Caki2 (cell line): ENCODE measurements at places on chromosomes 2 and 18. TPM values are rescaled to one million over a fixed set of nuclear protein-coding genes. Genes with fewer than 3 reads are reported as not detected.

The DIPK1C gene
- total RNA-seq, result not detected in 2 replicates

DNA sequence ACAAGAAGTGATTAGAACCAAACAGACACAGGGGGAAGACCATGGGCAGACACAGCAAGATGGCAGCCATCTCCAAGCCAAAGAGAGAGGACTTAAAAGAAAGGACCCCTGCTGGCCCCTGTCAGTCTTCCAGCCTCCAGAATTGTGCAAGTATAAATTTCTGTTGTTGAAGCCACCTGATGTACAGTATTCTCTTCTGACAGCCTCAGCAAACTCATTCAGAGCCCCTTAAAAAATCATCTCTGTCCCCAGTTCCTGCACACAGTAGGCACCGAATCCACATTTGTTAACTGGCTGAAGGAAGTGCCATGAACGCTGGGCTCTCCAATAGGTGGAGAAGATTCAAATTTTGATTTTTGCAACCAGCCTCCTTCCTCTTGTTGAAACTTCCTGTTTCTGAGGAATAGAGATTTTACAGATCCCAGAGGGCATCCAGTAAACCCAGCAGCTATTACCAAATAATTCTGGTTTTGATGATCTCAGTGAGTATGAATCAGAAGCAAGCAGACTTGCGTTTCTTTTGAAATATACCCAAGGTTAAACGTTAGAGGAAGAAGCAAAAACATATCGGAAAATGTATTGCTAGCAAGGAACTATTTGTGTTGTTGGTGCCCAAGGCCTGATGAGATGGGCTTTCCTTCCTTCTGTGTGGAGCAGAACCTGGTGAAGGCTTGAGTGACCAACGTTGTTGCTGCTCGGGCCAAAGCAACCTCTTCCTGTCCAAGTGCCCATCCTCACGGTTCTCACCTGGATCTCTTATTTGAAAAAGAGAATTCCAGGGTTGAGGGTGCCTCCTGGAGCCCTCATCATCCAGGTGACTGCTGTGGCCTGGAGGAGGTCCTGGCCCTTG, 47.7 kb upstream of the PLB1 start:
- DNase-seq, result no peak

GRCh38 chr18:24601585-24601984, 141.1 kb downstream of the HRH4 start:
- no peak for DNase-seq

DNA sequence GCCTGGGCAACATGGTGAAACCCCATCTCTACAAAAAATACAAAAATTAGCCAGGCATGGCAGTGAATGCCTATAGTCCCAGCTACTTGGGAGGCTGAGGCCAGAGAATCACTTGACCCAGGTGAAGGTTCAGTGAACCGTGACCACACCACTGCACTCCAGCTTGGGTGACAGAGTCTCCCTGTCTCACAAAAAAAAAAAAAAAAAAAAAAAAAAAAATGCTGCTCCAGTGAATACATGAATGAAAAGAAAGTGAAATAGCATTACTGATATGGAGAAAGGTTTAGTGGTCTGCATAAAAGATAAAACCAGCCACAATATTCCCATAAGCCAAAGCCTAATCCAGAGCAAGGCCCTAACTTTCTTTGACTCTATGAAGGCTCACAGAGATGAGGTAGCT, 44.5 kb downstream of the METTL8 start:
- peak; percentile 49 for DNase-seq

DNA sequence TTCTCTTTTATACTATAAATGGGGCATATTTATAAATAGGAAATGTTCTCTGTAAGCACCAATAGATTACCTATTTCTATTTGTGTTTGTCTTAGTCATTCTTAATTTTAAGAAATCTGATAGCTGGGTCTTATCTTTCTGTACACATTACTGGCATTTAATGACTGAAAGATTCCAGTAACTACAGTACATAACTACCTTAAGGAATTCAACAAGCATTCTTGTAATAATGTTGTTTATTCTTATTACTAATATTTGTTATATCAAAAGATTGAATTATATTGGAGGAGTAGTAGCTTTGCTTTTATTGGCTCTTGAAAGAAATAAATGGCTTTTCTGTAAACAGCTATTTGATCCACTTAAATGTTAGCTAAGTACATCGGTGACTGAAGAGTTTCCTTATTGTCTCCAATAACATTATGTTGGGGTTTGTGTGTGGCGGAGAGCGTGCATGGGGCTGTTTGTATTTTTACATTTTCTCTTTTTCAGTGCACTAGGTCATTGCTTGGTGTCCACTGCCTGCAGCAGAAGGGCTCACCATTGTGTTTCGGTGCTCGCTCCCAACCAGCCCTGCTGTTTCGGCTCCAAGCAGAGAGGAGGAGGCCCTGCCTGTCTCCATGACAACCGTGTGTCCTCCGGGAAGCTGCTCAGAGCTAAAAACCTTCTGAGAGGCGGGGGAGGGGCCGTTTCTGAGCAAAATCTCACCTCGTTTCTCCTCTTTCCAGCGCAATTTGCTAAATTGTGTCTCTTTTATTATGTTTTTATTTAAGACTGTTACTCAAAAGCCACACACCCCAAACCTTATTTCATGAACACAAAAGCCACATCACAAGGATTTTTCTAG, 112.5 kb upstream of the SLC38A11 start:
- DNase-seq, result no peak

DNA sequence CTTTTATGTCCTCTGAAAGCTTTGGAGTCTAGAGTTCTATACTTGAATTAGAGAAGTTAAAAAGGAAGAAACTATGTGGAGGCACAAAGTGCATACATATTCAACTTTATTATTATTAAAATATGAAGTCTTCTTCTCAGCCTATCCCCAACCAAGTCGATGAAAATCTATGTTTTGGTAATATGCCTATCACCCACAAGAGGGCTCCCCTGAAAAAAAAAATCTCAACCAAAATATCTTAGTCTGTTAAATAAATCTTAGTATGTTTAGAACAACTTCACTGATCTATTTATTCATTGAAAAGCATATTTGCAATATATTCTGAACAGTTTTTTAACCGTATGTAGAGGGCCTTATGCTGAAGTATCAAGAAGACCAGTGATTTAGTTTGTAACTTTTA, 804.5 kb downstream of the TDRD15 start:
- DNase-seq, result no peak

The TAF1B gene
- 19.4 and 44.9 TPM in 2 replicates for total RNA-seq

- peak; percentile 21 for DNase-seq
Measured at GRCh38 chr18:27750014-27750413, 426.9 kb downstream of the CDH2 start.
